Endothelial cell of umbilical vein (primary cell): ENCODE measurements at places on chromosomes 5 and 9. TPM values are rescaled to one million over a fixed set of nuclear protein-coding genes. Genes with fewer than 3 reads are reported as not detected.

GRCh38 chr9:17025281-17025680 is 109.6 kb upstream of the CNTLN start:
- DNase-seq, result no peak
- no peaks in the 10 kb centered on the region for H3K27me3 ChIP-seq
- no peaks in the 10 kb centered on the region for H3K36me3 ChIP-seq
- no peak overlapping the region for H3K27ac ChIP-seq

DNA sequence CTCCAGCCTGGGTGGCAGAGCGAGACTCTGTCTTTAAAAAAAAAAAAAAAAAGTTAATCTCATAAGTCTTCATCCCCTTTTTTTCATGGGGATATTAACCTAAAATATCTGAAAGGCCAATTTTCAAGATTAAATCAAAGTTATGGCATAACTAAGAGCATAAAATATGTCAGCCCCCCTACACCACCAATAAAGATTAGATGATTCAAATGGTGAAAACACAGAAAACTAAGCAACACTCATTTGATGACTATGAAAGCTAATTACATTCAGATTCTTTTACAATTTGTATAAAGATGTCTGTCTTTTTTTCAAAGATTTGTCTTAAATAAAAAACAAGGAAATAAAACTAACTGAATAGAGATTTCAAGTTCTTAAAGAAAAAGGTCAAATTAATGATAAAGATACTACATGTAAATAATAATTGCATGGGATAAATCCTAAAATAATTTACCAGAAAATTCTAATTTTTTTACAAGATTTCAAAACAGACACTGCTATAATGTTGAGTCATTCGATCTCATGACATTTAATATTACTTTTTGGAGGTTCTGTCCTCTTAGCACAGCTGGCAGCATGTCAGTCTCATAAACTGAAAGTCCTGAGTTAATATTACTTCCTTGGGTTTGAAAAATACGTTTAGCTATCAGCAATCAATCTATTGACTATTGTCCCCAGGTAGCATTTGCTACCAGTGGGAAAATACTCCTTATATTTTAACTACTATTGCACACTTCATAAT is 112.9 kb downstream of the KIAA0825 start:
- H3K4me3 ChIP-seq, result no peak overlapping the region
- H3K36me3 ChIP-seq, result no peaks in the 10 kb centered on the region

- peaks cover 29% of the 10 kb centered on the region for H3K27me3 ChIP-seq
- no peaks in the 10 kb centered on the region for H3K4me1 ChIP-seq
- DNase-seq, result no peak
- no peak overlapping the region for H3K27ac ChIP-seq
- H3K4me3 ChIP-seq, result no peak overlapping the region
These were observed 10.0 kb downstream of the OTULINL start for GRCh38 chr5:14591548-14591947.

DNA sequence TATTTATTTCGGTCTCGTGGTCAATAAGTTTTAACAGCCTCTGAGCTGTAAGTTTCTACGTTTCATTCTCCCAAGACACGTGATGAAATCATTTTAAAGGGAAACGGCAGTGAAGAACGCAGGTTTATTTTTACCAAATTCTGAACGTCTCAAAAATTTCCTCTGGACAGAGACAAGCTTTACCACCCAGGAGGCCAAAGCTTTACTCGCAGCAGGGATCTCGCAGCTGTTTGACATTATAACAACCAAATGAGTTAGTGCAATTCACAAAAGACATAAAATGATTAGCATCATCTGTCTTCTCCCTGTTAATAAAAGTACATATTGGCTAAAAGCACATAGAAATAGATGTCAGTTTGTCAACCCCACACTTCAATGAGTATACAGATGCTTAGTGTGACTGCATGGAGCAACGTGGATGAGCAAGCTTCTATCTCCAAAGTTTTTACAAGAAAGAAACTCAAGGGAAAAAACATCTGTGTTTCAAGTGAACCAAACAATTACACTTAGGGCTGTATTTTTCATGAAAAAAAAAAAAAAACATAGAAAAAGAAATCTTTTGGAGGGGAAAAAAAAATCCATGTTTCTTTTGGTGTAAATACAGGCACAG is 2.5 kb downstream of the SEMA5A start:
- no peak overlapping the region for H3K27ac ChIP-seq

GRCh38 chr9:34143116-34143515 is 16.6 kb upstream of the DCAF12 start:
- peak; percentile 62 for DNase-seq
- H3K27me3 ChIP-seq, result no peaks in the 10 kb centered on the region
- no peak overlapping the region for H3K27ac ChIP-seq

GRCh38 chr9:117771136-117771535 is 66.9 kb downstream of the TLR4 start:
- no peak overlapping the region for H3K27ac ChIP-seq
- DNase-seq, result no peak
- H3K36me3 ChIP-seq, result no peaks in the 10 kb centered on the region
- no peaks in the 10 kb centered on the region for H3K27me3 ChIP-seq
- no peaks in the 10 kb centered on the region for H3K4me1 ChIP-seq

DNA sequence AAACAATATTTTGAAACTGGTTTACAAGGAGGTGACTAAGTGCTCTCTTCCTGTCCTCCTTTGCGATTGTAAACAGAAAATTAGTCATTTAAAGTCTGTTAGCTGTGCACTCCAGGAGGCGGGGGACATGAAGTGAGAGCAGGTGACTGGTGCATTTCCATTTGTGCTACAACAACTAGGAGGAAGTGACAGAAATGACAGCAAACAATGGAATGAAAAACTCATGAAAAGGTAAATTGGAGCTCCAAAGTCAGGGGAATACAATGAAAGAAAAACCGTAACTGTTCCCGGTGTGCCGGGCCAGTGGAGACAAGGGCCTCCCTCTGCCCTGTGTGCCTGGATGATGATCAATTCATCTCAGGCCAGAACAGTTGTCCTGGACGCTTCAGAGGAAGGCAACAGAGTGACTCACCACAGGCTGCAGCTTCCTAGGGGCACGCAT is 439.9 kb downstream of the GADD45G start:
- H3K36me3 ChIP-seq, result no peaks in the 10 kb centered on the region
- DNase-seq, result peak; percentile 7
- H3K4me3 ChIP-seq, result no peak overlapping the region
- H3K27me3 ChIP-seq, result no peaks in the 10 kb centered on the region

- H3K27ac ChIP-seq, result no peak overlapping the region
- no peak overlapping the region for H3K4me3 ChIP-seq
- H3K36me3 ChIP-seq, result no peaks in the 10 kb centered on the region
- no peak for DNase-seq
- H3K27me3 ChIP-seq, result no peaks in the 10 kb centered on the region
These were observed 239.9 kb downstream of the ROR2 start for GRCh38 chr9:91710158-91710557.

- no peaks in the 10 kb centered on the region for H3K4me1 ChIP-seq
- peaks cover 28% of the 10 kb centered on the region for H3K27me3 ChIP-seq
- no peaks in the 10 kb centered on the region for H3K36me3 ChIP-seq
- H3K4me3 ChIP-seq, result no peak within 1 kb of the TSS
- H3K27ac ChIP-seq, result no peak within 1 kb of the TSS
These were observed at the start of gene GABRB2 for GRCh38 chr5:161546470-161547301. GABRB2 (minus strand) TSS chr5:161546725; CDS start chr5:161546643, 82 bp downstream.

GRCh38 chr5:45440466-45440865 is 255.7 kb downstream of the HCN1 start:
- H3K4me1 ChIP-seq, result no peaks in the 10 kb centered on the region
- H3K27ac ChIP-seq, result no peak overlapping the region
- no peaks in the 10 kb centered on the region for H3K27me3 ChIP-seq
- DNase-seq, result no peak
- no peaks in the 10 kb centered on the region for H3K36me3 ChIP-seq

- H3K27me3 ChIP-seq, result no peaks in the 10 kb centered on the region
- H3K4me3 ChIP-seq, result no peak overlapping the region
- H3K4me1 ChIP-seq, result no peaks in the 10 kb centered on the region
- no peaks in the 10 kb centered on the region for H3K36me3 ChIP-seq
- no peak for DNase-seq
These were observed 162.6 kb downstream of the CPLANE1 start for GRCh38 chr5:37086466-37087173.

DNA sequence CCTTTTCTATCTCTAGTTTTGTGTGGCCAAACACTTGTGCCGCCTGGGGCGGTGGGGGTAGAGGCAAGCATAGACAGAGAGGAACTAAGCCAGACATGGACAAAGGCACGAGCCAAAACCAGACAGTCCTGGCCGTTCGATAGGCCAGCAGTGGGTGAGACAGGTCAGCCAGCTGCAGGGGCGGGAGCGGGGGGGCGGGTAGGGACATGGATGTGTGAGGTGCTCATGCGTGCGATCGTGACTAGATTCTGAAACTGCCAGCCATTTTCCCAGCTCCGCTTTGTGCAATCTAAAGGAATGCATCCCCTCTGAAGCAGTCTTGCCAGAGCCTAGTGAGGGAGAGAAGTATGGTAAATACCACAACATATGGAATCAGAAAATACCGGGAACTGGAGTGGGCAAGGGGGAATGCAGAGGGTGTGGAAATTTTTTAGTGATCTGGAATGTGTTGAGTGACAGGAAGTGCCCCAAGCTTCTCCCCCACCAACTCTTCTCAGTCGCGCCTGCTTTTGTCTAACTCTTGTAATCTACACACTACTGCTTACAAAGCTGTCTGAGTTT is 111.9 kb downstream of the NR6A1 start:
- peak overlapping the region; percentile 98 for H3K27ac ChIP-seq
- peaks cover 40% of the 10 kb centered on the region for H3K4me1 ChIP-seq
- peak overlapping the region; percentile 100 for H3K4me3 ChIP-seq

- H3K36me3 ChIP-seq, result no peaks in the 10 kb centered on the region
- no peaks in the 10 kb centered on the region for H3K27me3 ChIP-seq
- no peaks in the 10 kb centered on the region for H3K4me1 ChIP-seq
- no peak overlapping the region for H3K27ac ChIP-seq
These were observed 139.4 kb upstream of the OSMR start for GRCh38 chr5:38706376-38706775.

DNA sequence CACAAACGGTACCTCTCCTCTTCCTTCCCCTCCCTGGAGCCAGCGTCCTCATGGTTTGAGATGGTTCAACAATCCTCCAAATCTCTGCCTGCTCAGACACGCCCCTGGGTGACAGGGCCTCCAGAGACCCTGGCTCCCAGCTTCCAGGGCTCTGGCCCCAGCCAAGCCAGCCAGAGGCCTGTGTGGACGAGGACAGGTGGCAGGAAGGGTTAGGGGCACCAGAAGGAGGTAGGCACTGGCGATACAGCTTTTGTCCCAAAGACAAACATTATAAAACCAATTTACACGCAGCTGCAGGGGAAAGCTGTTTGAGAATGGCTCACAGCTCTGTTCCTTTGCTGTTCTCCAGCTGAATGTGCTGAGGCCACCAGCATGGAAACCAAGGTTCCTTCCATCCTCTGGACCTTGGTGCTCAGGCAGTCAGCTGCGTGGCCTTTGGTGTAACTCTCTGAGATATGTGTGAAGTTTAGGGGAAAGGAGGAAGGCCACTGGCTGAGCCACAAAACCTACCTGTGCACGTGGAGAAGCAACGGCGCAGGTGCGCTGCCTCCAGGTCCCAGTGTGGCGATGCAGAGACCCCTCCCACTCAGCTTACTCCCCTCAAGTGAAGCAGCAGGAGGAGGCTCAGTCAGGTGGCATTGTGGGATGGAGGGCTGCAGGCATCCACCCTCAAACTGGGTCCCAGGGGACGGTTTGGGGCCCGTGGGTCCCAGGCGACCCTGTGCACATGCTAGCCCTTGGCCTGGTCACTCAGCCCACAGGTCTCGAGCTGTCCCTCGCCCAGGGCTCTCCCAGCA is 4.3 kb upstream of the QRFP start:
- no peaks in the 10 kb centered on the region for H3K4me1 ChIP-seq
- no peak overlapping the region for H3K4me3 ChIP-seq
- H3K36me3 ChIP-seq, result no peaks in the 10 kb centered on the region
- H3K27me3 ChIP-seq, result peaks cover 2% of the 10 kb centered on the region

- no peaks in the 10 kb centered on the region for H3K27me3 ChIP-seq
- no peak overlapping the region for H3K27ac ChIP-seq
- no peaks in the 10 kb centered on the region for H3K36me3 ChIP-seq
- peaks cover 45% of the 10 kb centered on the region for H3K4me1 ChIP-seq
- no peak overlapping the region for H3K4me3 ChIP-seq
These were observed 103.7 kb upstream of the CD180 start for GRCh38 chr5:67300326-67300725.

GRCh38 chr5:77843570-77844372 is 67.6 kb upstream of the TBCA start:
- H3K4me3 ChIP-seq, result no peak overlapping the region
- H3K27me3 ChIP-seq, result peaks cover 64% of the 10 kb centered on the region
- no peak overlapping the region for H3K27ac ChIP-seq
- peaks cover 6% of the 10 kb centered on the region for H3K4me1 ChIP-seq
- H3K36me3 ChIP-seq, result no peaks in the 10 kb centered on the region

DNA sequence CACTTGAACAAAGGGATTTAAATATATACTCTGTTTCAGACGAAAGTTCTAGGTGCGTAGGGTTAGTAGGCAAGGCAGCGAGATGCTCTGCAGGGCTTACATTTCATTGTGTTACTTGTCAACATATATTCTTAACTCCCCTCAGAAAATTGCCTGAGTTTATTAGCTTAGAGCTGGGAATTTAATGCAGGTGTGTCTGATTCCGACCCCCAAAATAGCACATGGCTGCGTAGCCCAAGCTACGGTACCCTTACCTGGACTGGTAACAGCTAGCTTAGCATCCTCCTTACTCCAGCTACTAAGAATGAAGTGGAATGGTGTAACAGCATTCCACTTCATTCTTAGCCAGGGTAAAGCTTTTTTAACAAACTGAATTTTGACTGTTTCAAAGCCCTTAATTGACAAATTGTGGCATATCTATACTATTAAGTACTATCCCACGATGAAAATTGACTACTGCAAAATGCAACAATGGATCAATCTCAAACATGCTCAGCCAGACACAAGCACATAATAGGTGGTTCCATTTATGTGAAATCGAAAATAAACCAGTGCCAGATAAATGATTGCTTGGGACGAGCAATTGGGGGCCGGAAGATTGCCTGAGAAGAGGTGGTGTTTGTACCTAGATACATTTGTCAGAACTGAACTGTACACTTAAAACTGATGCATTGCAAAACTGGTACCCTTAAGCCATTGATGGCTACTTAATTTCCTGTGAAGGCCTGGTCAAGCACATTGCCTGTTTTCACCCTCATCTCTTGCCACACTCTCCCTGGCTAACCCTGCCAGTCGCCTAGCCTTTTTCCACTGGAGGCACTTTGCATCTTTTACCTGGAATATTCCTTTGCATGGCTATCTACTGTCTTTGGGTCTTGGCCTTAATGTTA is 3.0 kb upstream of the FGF18 start:
- no peak for DNase-seq
- H3K4me3 ChIP-seq, result no peak overlapping the region
- no peak overlapping the region for H3K27ac ChIP-seq

- DNase-seq, result no peak
- H3K27me3 ChIP-seq, result no peaks in the 10 kb centered on the region
- H3K36me3 ChIP-seq, result no peaks in the 10 kb centered on the region
- peaks cover 87% of the 10 kb centered on the region for H3K4me1 ChIP-seq
- H3K4me3 ChIP-seq, result no peak overlapping the region
These were observed 188.3 kb downstream of the GNAQ start for GRCh38 chr9:77843076-77843870.

Gene PDLIM7
- 318 and 371 TPM in 2 replicates for total RNA-seq

Gene COL23A1
- not detected in 2 replicates for total RNA-seq

Gene ADGRD2
- not detected in 2 replicates for total RNA-seq

Gene TNFSF15
- 13.6 and 14.3 TPM in 2 replicates for total RNA-seq

Gene GFRA3
- not detected in 2 replicates for total RNA-seq

Gene TAF11L5
- total RNA-seq, result not detected in 2 replicates

Gene KCNV2
- total RNA-seq, result not detected in 2 replicates

Gene CDKN2B-AS1
- 1.9 and 2.4 TPM in 2 replicates for total RNA-seq

Gene TMEM174
- not detected in 2 replicates for total RNA-seq

Gene ANKRA2
- 17.2 and 19.5 TPM in 2 replicates for total RNA-seq

Gene SLC1A3
- 0.44 TPM in 1 of 2 replicates, not detected in the other for total RNA-seq
